ENCODE measurements at places on chromosomes 16 and 17. TPM values are rescaled to one million over a fixed set of nuclear protein-coding genes. Genes with fewer than 3 reads are reported as not detected.

Gene MT1G
- 11.0 TPM for total RNA-seq

Gene HOXB1
- not detected for total RNA-seq

Gene GAST
- not detected for total RNA-seq

Gene VTN
- 2.5 TPM for total RNA-seq

Gene DPEP2
- not detected for total RNA-seq

Gene RRAD
- not detected for total RNA-seq

Gene CX3CL1
- total RNA-seq, result 0.18 TPM

Gene PTX4
- total RNA-seq, result not detected

Gene TBC1D3I
- total RNA-seq, result not detected

Gene TBC1D3D
- total RNA-seq, result 0.79 TPM

Gene PYY
- total RNA-seq, result 0.99 TPM

Gene PRKCB
- 0.76 TPM for total RNA-seq

Gene TLCD2
- total RNA-seq, result 0.26 TPM
